Melanocyte of skin (primary cell): ENCODE measurements at places on chromosomes 3 and 15. TPM values are rescaled to one million over a fixed set of nuclear protein-coding genes. Genes with fewer than 3 reads are reported as not detected.

MORC1 gene
- total RNA-seq = 0.34 and 0.36 TPM in 2 replicates

CHRNA5 gene
- 3.8 and 5.1 TPM in 2 replicates for total RNA-seq

MUSTN1 gene
- not detected in 2 replicates for total RNA-seq

RNF123 gene
- 29.6 and 45.4 TPM in 2 replicates for total RNA-seq

XYLB gene
- 25.3 and 33.3 TPM in 2 replicates for total RNA-seq

CCDC13 gene
- total RNA-seq = 0.31 and 0.33 TPM in 2 replicates

ESYT3 gene
- total RNA-seq = 1.00 and 1.2 TPM in 2 replicates

MED12L gene
- under 0.01 and 0.73 TPM in 2 replicates for total RNA-seq

MAGI1 gene
- 0.62 and 2.7 TPM in 2 replicates for total RNA-seq

COL7A1 gene
- 2.0 and 4.8 TPM in 2 replicates for total RNA-seq

C3orf80 gene
- total RNA-seq = not detected in 2 replicates

IDH3A gene
- 65.6 and 102 TPM in 2 replicates for total RNA-seq

C3orf49 gene
- total RNA-seq = not detected in 2 replicates

PRSS50 gene
- total RNA-seq = not detected in 2 replicates

CPLX3 gene
- 0.15 TPM in 1 of 2 replicates, not detected in the other for total RNA-seq

TM4SF18 gene
- total RNA-seq = 5.5 and 10.2 TPM in 2 replicates

NR2E3 gene
- total RNA-seq = not detected in 2 replicates

IQCF5 gene
- total RNA-seq = not detected in 2 replicates

RAP2B gene
- total RNA-seq = 42.6 and 50.9 TPM in 2 replicates

KLHL25 gene
- 2.4 and 3.6 TPM in 2 replicates for total RNA-seq

STIMATE gene
- total RNA-seq = 13.8 and 17.4 TPM in 2 replicates

EFCAB12 gene
- total RNA-seq = under 0.01 and 0.31 TPM in 2 replicates

CEMIP gene
- total RNA-seq = 5.6 and 9.7 TPM in 2 replicates

GOLGA6L1 gene
- total RNA-seq = not detected in 2 replicates

C2CD4A gene
- total RNA-seq = under 0.01 TPM in 1 of 2 replicates, not detected in the other

CPNE9 gene
- not detected in 2 replicates for total RNA-seq

IL20RB gene
- total RNA-seq = 0.69 TPM in 1 of 2 replicates, not detected in the other

TFG gene
- 65.0 and 92.3 TPM in 2 replicates for total RNA-seq

CHRFAM7A gene
- 0.15 and 2.3 TPM in 2 replicates for total RNA-seq

MKRN3 gene
- total RNA-seq = 0.34 and 2.2 TPM in 2 replicates
